ENCODE measurements at places on chromosomes 7 and 10. TPM values are rescaled to one million over a fixed set of nuclear protein-coding genes. Genes with fewer than 3 reads are reported as not detected.

DNA sequence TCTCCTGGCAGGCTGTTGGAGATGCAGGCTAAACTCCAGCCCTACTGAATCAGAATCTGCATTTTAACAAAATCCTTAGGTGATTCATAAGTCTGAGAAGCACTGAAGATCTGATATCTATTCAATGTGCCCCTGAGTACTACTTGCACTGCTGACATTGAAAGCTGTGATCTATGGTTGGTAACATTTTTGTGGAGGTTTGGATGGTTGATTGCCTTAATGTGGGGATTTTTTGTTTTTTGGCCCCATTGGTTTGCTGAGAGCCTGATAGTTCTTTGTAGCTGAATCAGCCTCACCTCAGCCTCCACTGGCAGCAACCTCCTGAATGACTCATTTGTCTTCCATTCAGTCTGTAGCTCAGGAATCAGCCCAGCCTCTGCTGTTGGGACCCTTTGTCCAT, 14.7 kb upstream of the LRRN3 start:
- no peak overlapping the region for H3K27ac ChIP-seq
- no peaks in the 10 kb centered on the region for H3K27me3 ChIP-seq
- H3K4me3 ChIP-seq, result no peak overlapping the region
- no peaks in the 10 kb centered on the region for H3K36me3 ChIP-seq
- H3K4me1 ChIP-seq, result peaks cover 7% of the 10 kb centered on the region

- H3K4me3 ChIP-seq, result no peak overlapping the region
- H3K27ac ChIP-seq, result no peak overlapping the region
- no peaks in the 10 kb centered on the region for H3K27me3 ChIP-seq
- no peak for DNase-seq
- H3K4me1 ChIP-seq, result no peaks in the 10 kb centered on the region
Observed at GRCh38 chr7:113092762-113093161, 6.1 kb upstream of the GPR85 start.

- DNase-seq, result no peak
- H3K27ac ChIP-seq, result no peak overlapping the region
- H3K4me1 ChIP-seq, result peaks cover 6% of the 10 kb centered on the region
- no peaks in the 10 kb centered on the region for H3K36me3 ChIP-seq
- H3K4me3 ChIP-seq, result no peak overlapping the region
Observed at GRCh38 chr7:106001886-106002285, 38.8 kb downstream of the CDHR3 start.

GRCh38 chr10:48798481-48799254, 114.0 kb downstream of the WDFY4 start:
- H3K4me1 ChIP-seq, result no peaks in the 10 kb centered on the region
- no peaks in the 10 kb centered on the region for H3K36me3 ChIP-seq
- H3K4me3 ChIP-seq, result no peak overlapping the region

DNA sequence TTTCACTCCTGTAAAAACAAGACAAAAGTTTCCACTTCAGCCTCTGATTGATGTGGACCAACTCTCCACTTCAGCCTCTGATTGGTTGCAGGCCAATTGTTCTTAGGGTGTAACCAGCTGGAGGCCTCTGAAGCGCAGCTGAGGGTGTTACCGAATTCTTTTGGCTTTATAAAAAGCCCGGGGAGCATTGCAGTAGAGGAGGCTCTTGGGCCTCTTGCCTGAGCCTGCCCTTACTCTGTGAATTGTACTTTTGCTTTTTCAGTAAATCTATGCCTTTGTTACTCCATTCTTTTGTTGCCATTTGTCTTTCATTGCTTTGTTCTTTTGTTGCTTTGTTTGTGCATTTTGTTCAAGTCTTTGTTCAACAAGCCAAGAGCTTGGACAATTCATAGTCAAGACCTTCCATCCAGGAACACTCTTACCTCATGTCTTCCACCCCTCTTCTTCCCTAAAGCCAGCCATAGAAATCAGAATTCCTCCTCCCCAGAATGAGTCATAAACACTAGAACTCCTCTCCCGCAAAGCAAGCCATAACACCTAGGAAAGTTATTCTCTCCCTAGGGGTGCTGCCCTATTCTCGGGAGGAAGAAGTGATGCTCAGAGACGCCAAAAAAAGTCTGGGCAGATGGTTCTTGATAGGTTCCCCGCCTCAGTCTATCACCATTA, 53.5 kb upstream of the ARMC3 start:
- DNase-seq, result no peak
- no peaks in the 10 kb centered on the region for H3K27me3 ChIP-seq
- no peak overlapping the region for H3K4me3 ChIP-seq
- H3K36me3 ChIP-seq, result no peaks in the 10 kb centered on the region

- H3K4me1 ChIP-seq, result no peaks in the 10 kb centered on the region
- no peak overlapping the region for H3K27ac ChIP-seq
- no peaks in the 10 kb centered on the region for H3K27me3 ChIP-seq
- H3K36me3 ChIP-seq, result no peaks in the 10 kb centered on the region
- no peak overlapping the region for H3K4me3 ChIP-seq
Observed at GRCh38 chr7:157306846-157307838, 29.7 kb upstream of the DNAJB6 start.

The PAPOLB gene
- 0.32 TPM for total RNA-seq

The SFXN2 gene
- total RNA-seq, result 1.2 TPM

The AMPH gene
- 5.0 TPM for total RNA-seq
